Fibroblast of mammary gland (primary cell): ENCODE measurements at places on chromosomes 3 and 15.

GRCh38 chr3:82462977-82463376, 701.5 kb upstream of the GBE1 start:
- DNase-seq = no peak

GRCh38 chr3:140007911-140008869, 73.2 kb downstream of the CLSTN2 start:
- DNase-seq = no peak

- DNase-seq = peak; percentile 31
These were observed 4.0 kb downstream of the HES1 start for GRCh38 chr3:194139814-194140391.

GRCh38 chr3:42351207-42351606, 59.2 kb downstream of the LYZL4 start:
- DNase-seq = peak; percentile 9

- DNase-seq = peak; percentile 69
These were observed 58.9 kb upstream of the MUC13 start for GRCh38 chr3:124993466-124993865.

DNA sequence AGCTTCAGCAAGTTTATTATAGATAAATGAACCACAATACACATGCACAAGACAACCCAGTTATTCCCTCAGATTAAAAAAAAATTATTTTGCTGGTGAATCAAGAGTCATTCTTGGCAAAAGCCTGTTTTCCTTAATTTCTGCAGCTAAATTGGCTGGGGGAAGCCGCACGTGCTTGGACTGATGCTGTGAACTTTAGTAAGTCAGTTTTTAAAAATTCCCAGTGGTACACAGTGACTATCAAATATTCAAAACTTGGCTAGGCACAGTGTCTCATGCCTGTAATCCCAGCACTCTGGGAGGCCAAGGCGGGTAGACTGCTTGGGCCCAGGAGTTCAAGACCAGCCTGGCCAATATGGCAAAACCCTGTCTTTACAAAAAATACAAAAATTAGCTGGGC, 23.9 kb downstream of the EHD4 start:
- DNase-seq = no peak

DNA sequence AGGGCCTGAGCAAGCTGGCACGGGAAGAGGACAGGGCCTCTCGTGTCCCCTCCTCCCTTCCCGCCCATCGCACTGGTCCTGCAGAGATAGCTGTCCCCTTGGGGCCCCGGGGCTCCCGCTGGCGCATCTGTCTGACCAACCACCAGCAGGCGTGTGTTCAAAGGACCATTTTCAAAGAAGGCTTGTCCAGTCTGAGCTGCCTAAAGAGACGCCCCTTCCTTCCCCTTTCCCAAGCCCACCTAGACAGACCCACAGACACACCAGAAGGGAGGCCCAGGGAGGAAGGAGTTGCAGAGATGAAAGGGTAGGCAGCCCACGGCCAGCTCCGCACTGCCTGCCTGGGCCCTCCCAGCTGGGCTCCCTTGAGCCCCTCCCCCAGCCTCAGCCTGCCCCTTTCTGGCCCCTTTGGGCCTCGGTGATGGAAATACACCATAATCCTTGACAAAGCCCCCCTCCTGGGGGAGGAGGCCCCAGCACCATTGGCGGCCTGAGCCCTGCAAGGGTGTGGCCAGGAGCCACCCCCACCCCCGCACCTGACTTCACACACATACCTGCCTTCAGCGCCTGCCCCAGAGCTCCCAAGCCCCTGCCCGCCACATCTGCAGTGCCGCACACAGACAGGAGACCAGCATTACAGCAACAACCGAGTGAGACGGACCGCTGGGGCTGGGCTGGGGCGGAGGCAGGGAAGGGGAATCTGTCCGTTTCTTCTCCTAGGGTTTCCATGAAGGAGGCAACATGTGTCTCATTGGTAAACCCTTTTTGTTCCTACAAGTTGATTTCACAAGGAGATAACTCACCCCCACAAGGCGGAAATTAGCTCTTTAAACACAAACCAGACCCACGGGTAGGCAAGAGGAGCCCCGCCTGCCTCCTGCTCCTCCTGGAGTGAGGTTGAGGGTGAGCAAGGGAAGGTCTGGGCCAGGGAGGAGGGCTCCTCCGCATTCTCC, at the start of gene STRA6:
STRA6 (minus strand) TSS at position 336 of the 950 bp plus-strand sequence. CDS start 520 bp downstream, outside the sequence.
- DNase-seq = peak; percentile 71

DNA sequence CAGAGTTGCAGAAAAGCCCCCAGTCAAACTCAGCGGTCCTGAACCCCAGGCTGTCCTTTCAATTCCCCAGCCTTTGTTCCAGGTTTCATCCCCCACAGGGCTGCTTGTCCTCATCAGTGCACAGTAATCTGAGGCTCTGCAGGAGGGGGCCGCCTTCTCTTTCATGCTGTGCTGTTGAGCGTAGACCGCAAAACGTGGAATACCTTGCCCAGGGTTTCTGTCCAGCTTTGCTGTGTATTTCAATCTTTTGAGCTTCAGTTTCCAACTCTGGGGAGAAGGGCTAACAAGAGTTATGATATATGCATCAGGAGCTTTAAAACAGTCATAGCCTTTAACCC, 64.8 kb downstream of the FAM43A start:
- no peak for DNase-seq

GRCh38 chr3:170524073-170524472, 61.8 kb downstream of the SLC7A14 start:
- peak; percentile 34 for DNase-seq

DNA sequence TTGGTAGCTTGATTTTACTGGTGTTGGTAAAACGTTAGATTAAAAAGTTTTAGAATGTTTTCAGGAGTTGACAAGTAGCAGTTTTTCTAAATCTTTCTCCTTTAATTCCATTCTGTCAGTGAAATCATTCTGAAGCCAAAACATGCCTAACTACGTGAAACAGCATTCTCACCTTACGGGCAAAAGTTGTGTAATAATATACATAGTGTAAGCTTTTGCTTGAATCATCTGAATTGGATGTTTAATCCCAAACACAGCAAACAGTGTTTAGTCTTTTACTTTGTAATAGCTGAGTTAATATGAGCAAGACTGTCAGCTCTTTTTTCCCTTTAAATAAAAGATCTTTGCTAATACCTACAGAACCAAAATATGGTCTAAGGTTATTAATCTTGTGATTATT, 100.6 kb downstream of the CYP19A1 start:
- no peak for DNase-seq

DNA sequence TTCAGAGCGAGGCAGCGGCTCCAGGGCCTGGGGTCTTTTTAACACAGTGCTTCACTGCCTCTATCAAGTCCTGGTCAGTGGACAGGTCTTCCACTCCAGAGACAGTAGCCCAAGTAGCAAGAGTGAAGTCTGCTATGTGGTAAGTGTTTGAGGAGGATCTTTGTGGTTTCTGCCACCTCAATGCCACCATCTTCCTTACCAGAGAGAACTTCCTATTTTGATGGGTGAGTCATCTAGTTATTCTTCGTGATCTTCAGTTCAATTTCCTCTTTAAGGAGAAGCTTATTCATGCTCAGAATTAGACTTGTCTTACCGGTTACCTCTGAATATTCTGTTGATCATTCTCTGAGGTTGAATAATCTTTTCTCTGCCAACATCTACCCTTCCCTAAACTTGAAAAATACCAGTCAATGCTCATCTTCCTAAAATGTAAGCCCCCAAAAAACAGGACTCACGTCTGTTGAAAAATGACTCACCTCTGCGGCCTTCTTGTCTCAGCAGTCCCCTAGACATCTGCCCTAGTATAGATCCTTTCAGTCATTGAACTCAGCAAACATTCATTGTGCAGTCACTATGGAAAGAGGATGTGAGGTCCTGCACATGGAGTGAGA, 32.2 kb upstream of the BCL6 start:
- peak; percentile 23 for DNase-seq

DNA sequence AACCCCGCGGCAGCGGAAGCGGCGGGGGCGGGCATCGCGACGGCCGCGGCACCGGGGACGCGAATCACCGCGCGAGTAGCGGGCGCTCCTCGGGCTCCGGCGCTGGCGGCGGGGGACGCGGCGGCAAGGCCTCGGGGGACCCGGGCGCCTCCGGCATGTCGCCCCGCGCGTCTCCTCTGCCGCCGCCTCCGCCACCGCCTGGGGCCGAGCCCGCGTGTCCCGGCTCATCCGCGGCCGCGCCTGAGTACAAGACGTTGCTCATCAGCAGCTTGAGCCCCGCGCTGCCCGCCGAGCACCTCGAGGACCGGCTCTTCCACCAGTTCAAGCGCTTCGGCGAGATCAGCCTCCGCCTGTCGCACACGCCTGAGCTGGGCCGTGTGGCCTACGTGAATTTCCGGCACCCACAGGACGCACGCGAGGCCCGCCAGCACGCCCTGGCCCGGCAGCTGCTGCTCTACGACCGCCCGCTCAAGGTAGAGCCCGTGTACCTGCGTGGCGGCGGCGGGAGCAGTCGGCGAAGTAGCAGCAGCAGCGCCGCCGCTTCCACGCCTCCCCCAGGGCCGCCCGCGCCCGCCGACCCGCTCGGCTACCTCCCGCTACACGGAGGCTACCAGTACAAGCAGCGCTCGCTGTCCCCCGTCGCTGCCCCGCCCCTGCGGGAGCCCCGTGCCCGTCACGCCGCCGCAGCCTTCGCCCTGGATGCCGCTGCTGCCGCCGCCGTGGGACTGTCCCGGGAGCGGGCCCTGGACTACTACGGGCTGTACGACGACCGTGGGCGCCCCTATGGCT, 675 bp downstream of the RBM15B start:
- peak; percentile 28 for DNase-seq

GRCh38 chr3:177906578-177907229, 629.5 kb upstream of the KCNMB2 start:
- DNase-seq = no peak

GRCh38 chr3:116492379-116492778, 47.1 kb upstream of the LSAMP start:
- DNase-seq = no peak

GRCh38 chr3:40047406-40047805, 238.0 kb downstream of the MYRIP start:
- DNase-seq = no peak

GRCh38 chr15:57064033-57064432, 145.6 kb downstream of the TCF12 start:
- no peak for DNase-seq

DNA sequence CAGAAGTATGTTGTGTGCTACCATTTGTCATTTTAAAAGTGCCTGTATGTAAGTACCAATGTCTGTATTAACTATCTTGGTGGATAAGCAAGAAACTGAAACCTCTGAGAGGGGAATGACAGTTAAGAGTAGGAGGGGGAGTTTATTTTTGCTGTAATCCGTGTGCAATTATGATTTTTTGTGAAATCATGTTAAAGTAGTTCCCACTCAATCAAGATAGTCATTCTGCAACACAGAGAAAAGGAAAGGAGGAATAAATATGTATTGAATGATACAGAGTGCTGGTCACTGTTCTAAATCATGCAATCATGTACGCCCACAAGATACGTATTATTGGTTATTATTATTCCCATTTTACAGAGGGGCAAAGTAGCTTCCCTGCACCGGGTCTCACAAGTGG, 105.1 kb upstream of the UBE2E1 start:
- no peak for DNase-seq

- DNase-seq = no peak
These were observed 131.4 kb upstream of the IGSF10 start for GRCh38 chr3:151592287-151592686.

DNA sequence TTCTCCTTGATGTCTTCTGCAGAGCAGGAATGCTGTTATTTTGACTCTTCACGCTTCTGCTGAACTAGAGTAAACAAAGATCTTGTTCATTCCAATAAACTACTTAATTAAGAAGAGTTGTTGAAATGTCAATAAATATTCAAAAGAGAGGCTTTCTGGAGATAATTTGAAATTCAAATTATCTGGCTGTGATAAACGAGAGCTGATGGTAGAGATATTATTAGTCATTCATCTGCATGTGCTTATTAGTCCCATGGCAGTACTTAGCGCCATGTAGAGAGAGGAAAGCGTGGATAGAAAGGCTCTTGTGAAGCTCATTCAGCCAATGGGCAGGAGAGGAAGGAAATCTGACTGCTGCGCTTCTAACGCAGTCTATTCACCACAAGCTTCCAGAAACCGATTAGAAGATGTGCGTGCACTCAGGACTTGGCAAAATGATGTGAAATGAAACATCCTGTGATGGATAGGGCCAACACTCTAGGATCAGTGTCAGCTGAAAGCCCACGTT, 251.1 kb downstream of the GABRB3 start:
- no peak for DNase-seq

DNA sequence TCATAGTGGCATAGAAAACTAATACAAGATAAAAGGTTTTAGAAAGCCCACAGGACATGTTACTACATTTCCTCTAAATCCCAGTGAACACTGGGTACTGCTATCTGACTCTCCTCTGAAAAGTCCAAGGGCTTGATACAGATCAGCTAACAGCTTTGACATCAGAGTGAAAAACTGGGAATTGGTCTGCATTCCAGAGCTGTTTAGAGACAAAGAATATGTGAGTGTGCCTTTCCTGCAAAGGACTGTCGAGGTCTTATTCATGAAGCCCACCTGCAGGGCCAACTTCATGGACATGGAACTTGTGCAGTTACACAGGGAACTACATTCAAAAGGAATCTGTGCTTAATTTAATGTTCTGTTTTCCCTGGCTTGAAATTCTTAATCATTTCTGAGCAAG, 5.2 kb upstream of the TMCO5A start:
- no peak for DNase-seq

DNA sequence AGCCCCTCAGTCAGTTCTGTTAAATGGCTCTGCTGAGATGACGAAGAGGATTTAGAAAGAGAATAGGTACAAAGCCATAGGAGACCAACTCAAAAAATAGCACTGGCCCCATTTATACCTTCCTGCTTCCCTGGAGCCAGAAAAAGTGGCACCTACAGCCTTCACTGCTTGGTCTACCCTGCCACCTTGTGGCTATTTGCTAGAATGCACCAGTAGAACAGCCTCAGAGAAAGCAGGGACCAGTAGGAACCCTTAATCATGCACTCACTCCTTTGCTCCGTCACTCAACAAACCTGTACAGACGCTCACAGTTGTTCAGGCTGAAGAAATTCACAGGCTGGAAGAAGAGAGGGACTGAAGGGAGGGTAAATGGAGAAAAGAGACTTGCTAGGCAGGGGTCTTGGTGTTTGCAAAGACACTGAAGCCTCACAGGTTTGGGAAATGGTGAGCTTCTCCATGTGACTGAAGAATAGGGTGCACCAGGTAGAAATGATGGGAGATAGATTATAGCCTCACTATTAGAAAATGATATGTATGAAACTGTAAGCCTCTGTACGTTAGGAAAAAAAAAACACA, 12.1 kb upstream of the RTP2 start:
- peak; percentile 76 for DNase-seq

GRCh38 chr3:105375750-105376511, 9.2 kb downstream of the ALCAM start:
- DNase-seq = no peak

DNA sequence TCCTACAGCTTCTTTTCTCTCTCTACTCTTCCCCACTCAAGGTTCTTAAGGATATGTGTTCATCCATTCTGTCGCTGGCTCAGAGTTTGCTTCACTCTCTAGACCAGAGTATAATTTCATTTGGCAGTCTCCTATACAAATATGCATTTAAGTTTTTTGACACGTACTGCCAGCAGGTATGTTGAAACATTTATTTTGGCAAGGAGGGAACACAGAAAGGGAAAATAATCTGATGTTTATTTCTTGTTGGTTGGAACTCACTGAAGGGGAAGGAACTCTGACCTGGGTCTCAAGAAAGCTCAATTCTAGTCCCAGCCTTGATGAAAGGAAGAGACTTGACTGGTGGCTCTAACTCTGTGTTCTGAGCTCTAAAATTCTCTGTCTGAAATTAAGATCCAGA, 21.6 kb downstream of the FANCD2 start:
- DNase-seq = no peak

GRCh38 chr15:96733721-96734120, 403.2 kb downstream of the NR2F2 start:
- no peak for DNase-seq

- DNase-seq = no peak
These were observed 2.3 kb downstream of the SQOR start for GRCh38 chr15:45637141-45637540.

- DNase-seq = no peak
These were observed 131.2 kb downstream of the MAGI1 start for GRCh38 chr3:65907232-65908130.
